SK-MEL-5 (cell line): ENCODE measurements at places on chromosomes 2 and 18.

- no peak for DNase-seq
Observed at GRCh38 chr2:204277226-204277625, 268.0 kb upstream of the PARD3B start.

- DNase-seq = no peak
Observed at GRCh38 chr2:170163411-170164065, 14.4 kb upstream of the MYO3B start.

DNA sequence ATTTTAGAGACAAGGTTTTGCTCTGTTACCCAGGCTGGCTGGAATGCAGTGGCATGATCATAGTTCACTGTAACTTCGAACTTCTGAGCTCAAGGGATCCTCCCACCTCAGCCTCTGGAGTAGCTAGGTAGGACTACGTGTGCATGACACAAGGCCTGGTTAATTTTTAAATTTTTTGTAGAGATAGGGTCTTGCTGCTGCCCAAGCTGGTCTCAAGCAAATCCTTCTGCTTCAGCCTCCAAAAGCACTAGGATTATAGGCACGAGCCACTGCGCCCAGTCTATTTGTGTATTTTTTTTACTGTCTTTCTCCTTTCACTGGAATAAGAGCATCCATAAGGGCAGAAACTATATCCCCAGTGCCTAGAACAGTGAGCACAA, 89.3 kb downstream of the PLEKHM3 start:
- no peak for DNase-seq

DNA sequence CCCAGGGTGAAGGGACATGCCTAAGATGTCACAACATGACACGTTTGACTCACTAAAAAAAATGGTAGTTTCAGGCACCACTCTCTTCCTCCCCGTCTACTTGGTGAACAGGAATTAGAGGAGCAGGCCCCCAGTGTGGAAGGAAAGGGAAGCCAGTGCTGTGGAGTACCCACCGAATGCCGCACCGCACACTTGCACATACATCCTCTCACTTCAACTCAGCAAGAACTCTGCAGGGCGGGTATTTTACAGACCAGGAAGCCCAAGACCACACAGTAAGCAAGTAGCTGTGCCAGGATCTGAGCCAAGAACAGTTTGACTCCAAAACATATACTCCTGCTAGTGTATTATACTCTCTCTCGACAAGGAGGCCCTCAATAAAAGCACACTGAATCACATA, 69.8 kb downstream of the BCL2 start:
- no peak for DNase-seq

GRCh38 chr18:70182548-70182947, 22.9 kb downstream of the RTTN start:
- DNase-seq = no peak
